Muscle of leg (tissue), 16 donors: ENCODE measurements at places on chromosomes 13 and 19.

DNA sequence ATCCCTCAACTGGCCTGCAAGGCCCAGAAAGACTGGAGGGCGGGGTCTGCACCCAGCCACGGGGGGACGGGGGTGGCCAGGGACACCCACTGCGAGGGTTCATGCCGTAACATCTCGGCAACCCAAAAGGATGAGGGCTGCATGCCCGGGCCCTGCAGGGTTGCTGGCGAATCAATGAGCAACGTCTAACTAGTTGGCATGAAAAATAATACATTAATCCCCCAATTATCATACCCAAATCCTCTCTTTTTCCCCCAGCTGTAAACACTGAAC, 232.2 kb downstream of the TUBA3C start:
- no peak for DNase-seq

- peak; percentile 48 for DNase-seq
These were observed 12.7 kb upstream of the SLC44A2 start for GRCh38 chr19:10612499-10613119.

GRCh38 chr13:109333893-109334651, 452.3 kb downstream of the IRS2 start:
- DNase-seq = no peak

- DNase-seq = no peak
These were observed 9.4 kb upstream of the DCUN1D2 start for GRCh38 chr13:113499936-113500335.

GRCh38 chr13:32391101-32391619, 36.8 kb downstream of the N4BP2L1 start:
- no peak for DNase-seq

DNA sequence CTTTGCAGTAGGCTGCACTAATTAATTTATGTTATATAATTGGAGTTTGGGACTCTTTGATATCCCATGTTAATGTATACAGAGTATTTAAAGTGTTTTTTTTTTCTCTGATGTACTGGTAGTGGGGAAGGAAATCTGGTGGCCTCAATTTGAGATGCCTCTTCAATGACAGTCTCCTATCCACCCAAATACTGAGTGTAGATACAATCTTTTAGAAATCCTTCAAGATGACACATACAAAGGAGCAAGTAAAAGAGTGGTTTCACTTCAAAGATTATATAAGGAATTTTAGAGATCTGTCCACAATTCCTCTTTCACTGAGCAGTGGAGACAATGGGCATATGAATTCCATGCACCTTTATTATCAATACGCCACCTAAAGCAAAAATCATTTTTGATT, 15.1 kb downstream of the NALCN start:
- DNase-seq = no peak

- no peak for DNase-seq
These were observed 33.5 kb upstream of the ADGRE1 start for GRCh38 chr19:6853868-6854267.

DNA sequence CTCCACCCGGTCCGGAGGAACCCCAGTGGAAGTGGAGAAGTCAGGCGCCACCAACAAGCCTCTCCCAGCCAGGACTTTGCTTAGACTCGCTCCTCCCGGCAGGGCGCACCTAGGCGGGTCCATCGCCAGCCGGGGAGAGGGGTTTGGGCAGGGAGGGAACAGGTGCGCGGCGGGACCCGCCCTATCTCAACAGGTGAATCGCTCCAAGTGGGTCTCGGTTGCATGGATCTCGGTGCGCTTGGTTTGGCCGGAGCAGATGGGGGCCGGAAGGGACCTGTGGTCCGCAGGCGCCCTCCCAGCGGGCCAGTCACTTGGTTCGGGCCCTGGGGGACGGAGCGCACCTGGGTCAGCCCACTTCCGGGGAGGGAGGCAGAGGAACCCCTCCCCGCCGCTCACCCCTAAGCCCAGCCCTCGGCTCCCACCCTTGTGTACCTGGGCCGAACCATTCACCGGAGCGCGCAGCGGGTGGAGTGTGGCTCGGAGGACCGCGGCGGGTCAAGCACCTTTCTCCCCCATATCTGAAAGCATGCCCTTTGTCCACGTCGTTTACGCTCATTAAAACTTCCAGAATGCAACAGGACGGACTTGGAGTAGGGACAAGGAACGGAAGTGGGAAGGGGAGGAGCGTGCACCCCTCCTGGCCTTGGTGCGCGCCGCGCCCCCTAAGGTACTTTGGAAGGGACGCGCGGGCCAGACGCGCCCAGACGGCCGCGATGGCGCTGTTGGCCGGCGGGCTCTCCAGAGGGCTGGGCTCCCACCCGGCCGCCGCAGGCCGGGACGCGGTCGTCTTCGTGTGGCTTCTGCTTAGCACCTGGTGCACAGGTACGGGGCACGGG, at the start of gene LSR:
Gene LSR (plus strand): TSS at position 693 of the 836 bp plus-strand sequence. CDS start 21 bp downstream, at position 714.
- no peak for DNase-seq

DNA sequence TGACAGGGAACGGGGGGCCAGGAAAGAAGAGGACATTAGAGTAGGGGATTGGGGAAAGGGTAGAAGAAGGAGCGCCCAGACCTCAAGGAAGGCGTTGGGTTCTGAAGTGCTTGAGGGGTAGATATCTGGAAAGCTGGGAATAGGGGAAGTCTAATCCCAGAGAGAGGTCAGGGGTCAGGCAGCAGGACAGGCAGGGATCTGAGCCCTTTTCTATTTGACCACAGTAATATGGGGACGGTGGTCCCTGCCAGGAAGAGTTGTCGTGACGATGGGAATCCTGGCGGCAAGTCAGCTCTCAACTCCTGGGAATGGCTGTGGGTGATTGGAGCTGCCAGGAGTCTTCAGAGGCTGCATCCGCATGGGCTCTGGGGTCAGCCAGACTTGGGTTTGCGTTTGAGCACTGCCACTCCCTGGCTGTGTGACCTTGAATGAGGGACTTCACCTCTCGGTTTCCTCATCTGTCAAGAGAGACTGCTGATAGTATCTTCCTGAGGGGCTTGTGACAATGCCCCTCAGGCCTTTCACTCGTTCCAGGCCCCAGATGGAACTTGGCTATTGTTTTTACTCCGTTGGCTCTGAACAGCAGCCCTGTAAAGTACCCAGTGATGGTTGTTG, 1.3 kb downstream of the AP2A1 start:
- no peak for DNase-seq

GRCh38 chr13:113763254-113763653, 4.2 kb downstream of the TMEM255B start:
- no peak for DNase-seq

- DNase-seq = peak; percentile 57
These were observed 13.7 kb downstream of the PPFIA3 start for GRCh38 chr19:49132974-49133609.

DNA sequence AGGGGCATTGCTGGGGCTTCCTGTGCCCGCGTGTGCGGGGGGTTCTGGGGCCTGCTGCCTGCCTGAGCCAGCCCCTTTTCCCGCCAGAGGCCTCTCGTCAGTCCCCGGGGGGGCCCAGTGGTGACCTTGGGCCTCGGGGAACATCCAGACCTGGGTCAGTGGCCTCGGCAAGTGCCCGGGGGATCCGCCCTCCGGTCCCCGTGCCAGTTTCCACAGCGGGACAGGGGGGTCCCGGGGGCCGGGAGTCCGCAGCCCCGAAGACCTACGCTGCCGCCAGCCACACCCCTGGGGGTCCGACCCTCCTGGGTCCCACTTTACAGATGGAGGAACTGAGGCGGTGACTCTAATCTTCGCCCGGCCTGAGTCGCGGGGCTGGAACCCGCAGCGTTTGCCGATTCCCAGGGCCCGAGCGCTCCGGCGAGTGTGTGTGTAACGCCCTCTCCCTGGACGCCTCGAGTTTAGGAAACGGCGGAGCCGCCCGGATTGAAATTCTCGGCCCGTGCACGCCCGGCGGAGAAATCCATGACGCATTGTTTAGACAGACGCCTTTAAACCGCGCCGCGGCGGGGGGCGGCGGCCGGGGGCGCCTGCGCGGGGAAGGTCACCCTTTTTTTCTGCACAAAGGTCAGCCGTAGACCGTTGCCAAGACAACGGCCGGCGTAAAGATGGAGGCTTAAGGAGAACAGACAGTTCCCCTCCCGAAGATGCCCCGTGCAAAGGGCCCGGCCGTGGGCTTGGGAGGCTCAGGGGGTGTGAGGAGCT, 39.3 kb downstream of the EFNA2 start:
- DNase-seq = peak; percentile 93

- peak; percentile 17 for DNase-seq
These were observed 20.8 kb downstream of the LAIR2 start for GRCh38 chr19:54523403-54523802.

DNA sequence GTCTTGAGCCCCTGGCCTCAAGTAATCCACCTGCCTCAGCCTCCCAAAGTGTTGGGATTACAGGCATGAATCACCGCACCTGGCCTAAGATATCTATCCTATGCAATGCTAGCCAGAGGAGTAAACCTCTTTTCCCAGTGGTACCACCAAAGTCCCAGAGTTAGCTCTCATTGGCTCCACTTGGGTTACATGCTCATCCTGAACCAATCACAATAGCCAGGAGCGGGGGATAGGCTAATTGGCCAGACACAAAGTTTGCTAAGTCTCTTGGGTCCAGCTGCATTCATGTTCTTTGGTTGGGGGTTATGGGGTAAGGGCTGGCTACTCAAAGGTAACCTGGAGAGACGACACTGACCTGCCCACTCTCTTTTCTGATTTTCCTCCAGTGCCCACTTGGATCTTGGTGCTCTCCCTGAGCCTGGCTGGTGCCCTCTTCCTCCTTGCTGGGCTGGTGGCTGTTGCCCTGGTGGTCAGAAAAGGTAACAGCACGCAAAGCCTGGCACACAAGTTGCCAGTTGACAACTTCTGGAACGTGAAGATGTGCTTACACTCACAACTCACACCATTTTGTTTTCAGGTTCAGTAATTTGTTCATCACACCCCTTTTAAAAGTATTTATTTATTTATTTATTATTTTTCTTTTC, 7.8 kb downstream of the C19orf38 start:
- no peak for DNase-seq

DNA sequence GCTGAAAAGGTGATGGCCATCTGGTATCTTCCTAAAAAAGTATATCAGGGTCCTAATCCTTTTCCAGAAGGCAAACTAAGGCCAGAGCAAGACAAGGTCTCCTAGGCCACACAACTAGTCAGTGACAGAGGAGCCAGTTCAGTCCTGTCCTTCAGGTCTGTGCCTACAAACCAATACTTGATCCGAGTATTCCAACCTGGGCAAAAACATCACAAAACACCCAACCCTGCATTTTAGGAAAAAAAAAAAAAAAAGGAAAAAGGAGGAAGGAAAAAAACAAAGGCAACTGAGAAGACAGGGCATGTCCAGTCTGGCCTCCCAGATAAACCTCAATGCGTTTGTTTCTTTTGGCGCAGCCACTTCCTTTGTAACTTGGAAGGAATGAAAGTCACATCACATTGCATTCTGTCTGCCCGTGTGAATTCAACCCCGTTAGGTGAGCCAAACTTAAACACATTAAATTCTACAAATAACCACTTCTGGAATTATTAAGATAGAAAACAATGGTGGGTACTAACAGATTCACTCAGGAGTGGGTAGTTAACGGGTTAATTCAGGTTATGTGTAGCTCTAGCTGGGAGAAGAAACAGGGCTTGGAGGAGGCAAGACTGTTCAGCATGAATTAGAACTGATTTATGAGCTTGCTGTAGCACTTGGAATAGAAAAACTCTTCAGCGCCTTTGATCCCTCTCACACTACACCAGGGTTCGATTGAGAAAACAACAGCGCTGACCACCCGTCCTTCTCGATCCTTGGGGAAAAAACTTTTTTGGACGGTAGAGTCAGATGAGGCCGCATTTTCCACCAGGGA, 43.0 kb upstream of the HNRNPA1L2 start:
- peak; percentile 66 for DNase-seq

GRCh38 chr13:49424011-49424560, 19.8 kb downstream of the CAB39L start:
- no peak for DNase-seq

DNA sequence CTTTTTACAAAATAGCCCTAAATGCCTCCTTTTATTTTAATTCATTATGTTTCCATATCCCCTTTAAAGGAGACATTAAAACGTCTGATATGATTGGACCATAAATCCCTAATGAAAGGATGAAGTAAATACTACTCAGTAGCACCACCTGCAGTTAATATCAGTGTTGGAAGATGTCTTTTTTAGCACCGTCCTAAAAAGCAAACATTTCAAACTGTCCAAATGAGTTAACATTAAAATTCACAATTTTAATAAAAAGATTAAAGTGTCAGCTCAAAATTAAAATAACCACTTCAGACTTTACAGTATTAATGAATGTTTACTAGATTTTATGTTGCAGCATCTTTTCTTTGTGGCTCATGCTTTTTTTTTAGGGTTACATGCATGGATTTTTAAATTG, 12.3 kb downstream of the ZNF507 start:
- no peak for DNase-seq

DNA sequence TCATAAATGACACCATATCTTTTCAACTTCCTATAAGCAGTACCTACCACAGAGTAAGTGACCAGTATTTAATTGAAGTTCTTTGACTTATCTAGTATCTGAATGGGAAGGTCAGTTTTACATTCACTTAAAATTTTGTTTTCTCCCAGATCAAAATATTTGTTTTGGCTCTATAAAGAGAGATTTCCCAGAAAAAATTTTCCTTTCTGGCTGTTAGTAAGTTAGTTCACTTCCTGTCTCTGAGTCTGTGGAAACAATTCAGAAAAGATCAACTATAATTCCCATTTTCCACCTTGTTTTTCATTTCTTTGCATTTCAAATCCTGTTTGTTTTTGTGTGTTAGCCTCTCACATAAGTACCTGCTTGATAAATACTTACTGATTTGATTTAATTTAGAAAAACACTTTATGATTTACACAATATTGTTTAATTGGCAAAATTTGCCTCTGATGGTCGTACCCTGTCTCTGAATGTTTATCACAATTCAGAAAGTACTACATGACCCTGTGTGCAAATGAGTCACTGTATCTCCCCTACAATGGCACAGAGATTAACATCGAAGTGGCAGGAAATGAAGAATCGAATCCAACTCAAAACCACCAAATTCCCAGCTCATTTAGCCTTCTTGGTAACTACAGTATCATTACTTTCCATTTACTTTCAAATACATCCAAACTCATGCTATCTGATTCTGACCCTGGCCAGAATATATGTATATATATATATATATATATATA, 15.4 kb upstream of the MED4 start:
- peak; percentile 60 for DNase-seq

- no peak for DNase-seq
These were observed 914.7 kb downstream of the SLITRK5 start for GRCh38 chr13:88585861-88586260.

GRCh38 chr13:106480351-106480910, 55.0 kb downstream of the EFNB2 start:
- peak; percentile 87 for DNase-seq

DNA sequence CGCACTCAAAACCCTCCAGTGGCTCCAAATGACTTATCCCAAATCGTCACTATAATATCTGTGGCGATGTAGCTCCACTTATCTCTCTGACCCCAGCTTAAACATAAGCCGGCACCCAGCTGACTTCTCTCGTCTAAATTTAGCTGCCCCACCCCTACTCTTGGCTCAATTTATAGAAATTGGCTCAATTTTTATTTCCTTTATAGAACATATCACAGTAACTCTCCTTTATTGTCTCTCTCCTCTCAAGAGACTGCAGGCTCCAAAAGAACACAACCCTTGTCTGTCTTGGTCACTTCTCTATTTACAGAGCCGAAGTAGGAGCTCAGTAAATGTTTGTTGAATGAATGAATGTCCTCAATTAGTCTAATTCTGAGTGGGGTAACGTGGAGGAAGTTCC, 805 bp downstream of the ZNF784 start:
- peak; percentile 64 for DNase-seq

GRCh38 chr13:42985312-42986175, 6.5 kb downstream of the EPSTI1 start:
- DNase-seq = no peak

- no peak for DNase-seq
These were observed 36.8 kb downstream of the UFM1 start for GRCh38 chr13:38386421-38386820.

- DNase-seq = no peak
These were observed 11.4 kb upstream of the SCEL start for GRCh38 chr13:77523834-77524728.
